T-cell (primary cell): ENCODE measurements at places on chromosomes 1 and 21.

DNA sequence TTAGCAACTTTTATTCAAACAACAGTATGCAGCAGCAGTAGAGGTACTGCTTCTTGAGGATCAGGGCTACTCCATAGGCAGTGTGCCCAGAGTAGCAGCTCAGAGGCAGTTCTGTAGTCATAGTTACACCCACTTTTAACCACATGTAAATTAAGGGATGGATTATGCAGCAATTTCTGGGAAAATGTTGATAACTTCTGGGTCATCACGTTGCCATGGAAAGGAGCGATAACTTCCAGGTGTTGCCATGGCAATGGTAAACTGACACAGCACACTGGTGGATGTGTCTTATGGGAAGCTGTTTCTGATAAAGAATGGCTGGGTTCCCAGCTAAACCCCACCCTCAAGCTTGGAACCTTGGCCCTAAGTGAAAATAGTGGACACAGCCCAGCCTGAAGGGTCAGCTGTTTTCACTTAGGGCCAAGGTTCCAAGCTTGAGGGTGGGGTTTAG lies 29.0 kb upstream of the PLA2G2A start:
- H3K27me3 ChIP-seq, result peaks cover 10% of the 10 kb centered on the region
- no peak overlapping the region for H3K27ac ChIP-seq
- H3K36me3 ChIP-seq, result no peaks in the 10 kb centered on the region

- no peak for DNase-seq
- H3K27ac ChIP-seq, result no peak overlapping the region
- H3K27me3 ChIP-seq, result no peaks in the 10 kb centered on the region
- H3K4me3 ChIP-seq, result no peak overlapping the region
- no peaks in the 10 kb centered on the region for H3K4me1 ChIP-seq
These were observed 337.9 kb downstream of the TBX15 start for GRCh38 chr1:118650107-118650807.

DNA sequence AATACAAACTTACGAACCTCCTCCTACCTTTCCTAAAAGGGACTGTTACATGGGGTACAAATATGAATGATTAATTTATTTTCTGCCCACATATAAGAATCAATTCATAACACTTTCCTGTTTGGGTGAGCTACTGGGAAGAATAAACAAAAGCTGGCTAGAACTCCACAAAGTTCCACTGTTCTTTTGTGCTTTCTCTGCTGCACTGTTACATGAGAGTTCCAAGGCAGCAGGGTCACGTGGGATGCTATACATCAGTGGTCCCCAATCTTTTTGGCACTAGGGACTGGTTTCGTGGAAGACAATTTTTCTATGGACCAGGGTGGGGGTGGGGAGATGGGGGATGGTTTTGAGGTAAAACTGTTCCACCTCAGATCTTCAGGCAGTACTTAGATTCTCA lies 2.2 kb upstream of the ANGPTL7 start:
- peaks cover 56% of the 10 kb centered on the region for H3K36me3 ChIP-seq
- no peak for DNase-seq
- no peaks in the 10 kb centered on the region for H3K4me1 ChIP-seq
- H3K4me3 ChIP-seq, result no peak overlapping the region
- no peak overlapping the region for H3K27ac ChIP-seq

GRCh38 chr1:57222307-57222706 lies 201.6 kb downstream of the DAB1 start:
- H3K4me3 ChIP-seq, result no peak overlapping the region
- H3K4me1 ChIP-seq, result no peaks in the 10 kb centered on the region
- H3K36me3 ChIP-seq, result no peaks in the 10 kb centered on the region
- DNase-seq, result no peak
- H3K27ac ChIP-seq, result no peak overlapping the region

DNA sequence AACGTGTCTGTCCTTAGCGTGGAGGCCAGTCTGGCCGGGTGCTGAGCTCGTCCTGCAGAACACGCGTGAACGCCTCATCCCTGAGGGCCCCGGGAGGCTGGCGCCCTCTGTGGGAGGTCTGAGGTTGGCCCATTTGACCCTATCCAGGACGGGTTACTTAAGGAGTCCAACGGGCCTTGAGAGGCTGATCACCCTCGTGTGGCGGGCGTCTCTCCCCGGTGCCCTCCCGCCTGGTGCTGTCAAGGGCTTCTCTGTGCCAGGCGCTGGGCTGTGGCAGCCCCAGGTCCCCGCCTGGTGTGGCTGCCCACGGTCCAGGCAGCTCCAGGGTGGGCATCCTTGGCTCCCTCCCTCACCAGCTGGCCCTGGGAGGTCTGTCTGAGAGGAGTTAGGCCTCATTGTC lies 9.7 kb downstream of the SKI start:
- H3K36me3 ChIP-seq, result peaks cover 15% of the 10 kb centered on the region
- H3K27me3 ChIP-seq, result no peaks in the 10 kb centered on the region
- H3K4me1 ChIP-seq, result peaks cover 100% of the 10 kb centered on the region

DNA sequence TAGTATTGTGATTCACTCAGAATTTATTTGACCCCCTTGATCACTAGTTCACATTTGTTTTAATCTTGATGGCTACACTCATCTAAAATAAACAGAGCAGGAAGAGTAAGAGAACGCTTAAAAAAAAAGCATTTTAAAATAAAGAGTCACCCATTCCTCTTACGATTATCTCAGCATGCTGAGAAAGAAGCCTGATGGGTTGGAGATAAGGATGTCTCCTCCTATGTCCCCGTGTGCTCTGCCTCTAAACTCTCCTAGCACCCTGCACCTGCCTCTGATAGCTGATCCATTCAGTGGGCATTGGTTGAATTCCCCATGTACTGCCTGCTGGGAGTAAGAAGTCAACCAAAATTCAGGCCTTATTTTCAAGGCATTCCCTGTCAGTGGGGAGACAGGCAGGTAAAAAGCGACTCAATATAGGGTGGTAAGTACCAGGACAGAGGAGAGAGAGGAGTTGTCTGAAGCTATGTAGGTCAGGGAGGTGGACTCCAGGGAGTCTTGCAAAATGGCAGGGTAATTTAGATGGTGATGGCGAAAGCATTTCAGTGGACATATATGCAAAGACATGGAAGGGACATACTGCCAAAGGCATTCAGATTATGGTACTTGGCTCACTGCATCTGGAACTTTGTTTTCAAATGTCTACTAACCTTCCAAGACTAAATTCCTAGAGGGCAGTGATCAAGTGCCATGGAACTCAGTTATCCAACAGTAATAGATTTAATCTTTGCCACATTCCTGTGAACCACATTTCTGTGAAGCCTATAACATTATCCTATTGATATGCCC lies 18.4 kb downstream of the ELAVL4 start:
- no peak for DNase-seq
- H3K4me3 ChIP-seq, result no peak overlapping the region
- H3K36me3 ChIP-seq, result no peaks in the 10 kb centered on the region
- H3K4me1 ChIP-seq, result no peaks in the 10 kb centered on the region

DNA sequence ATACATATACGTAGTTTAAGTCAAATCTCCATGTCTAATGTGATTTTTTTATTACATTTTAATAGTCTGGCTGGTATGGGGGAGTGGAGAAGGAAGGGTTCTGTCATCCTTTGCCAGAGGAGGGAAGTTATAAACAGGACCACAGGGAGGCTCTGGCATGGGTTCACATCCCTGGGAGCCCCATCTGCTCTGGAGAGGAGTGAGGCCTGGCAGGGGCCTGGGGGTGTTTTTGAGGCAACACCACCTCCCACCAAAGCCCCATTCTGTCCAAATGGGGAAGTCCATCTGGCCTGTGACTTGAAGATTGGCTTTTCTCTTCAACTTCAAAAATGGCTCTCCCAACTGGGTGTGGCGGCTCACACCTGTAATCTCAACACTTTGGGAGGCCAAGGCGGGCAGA lies 15.8 kb downstream of the DISP3 start:
- H3K27me3 ChIP-seq, result no peaks in the 10 kb centered on the region
- H3K27ac ChIP-seq, result no peak overlapping the region
- DNase-seq, result no peak
- H3K36me3 ChIP-seq, result no peaks in the 10 kb centered on the region
- H3K4me1 ChIP-seq, result no peaks in the 10 kb centered on the region

GRCh38 chr1:234875328-234875952 lies 253.2 kb downstream of the TOMM20 start:
- no peak overlapping the region for H3K4me3 ChIP-seq
- H3K27me3 ChIP-seq, result no peaks in the 10 kb centered on the region
- DNase-seq, result no peak
- H3K27ac ChIP-seq, result no peak overlapping the region

DNA sequence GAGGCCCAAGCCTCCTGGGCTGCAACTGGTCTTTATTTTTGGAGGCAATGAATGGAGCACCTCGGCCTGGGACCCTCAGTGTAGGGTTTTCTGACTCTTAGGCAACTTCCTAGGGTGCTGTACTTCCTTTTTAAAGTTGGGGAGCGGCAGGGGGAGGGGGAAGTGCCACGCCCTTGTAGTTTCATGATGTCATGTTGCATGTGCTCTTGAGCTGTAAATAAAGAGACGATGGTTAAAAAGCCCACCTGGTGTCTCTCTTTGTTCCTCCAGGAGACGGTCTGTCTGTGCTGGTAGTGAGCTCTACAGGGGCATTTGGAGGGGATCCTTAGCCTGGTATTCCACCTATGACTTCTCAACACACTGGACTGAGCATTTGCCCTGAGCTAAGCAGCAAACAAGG lies 10.3 kb upstream of the AGTRAP start:
- H3K27me3 ChIP-seq, result no peaks in the 10 kb centered on the region
- peaks cover 33% of the 10 kb centered on the region for H3K4me1 ChIP-seq
- DNase-seq, result no peak
- H3K36me3 ChIP-seq, result no peaks in the 10 kb centered on the region
- H3K27ac ChIP-seq, result no peak overlapping the region

- H3K27ac ChIP-seq, result no peak overlapping the region
- no peak overlapping the region for H3K4me3 ChIP-seq
- H3K27me3 ChIP-seq, result no peaks in the 10 kb centered on the region
- no peaks in the 10 kb centered on the region for H3K4me1 ChIP-seq
These were observed 17.3 kb upstream of the ADARB1 start for GRCh38 chr21:45056917-45057560.

- H3K36me3 ChIP-seq, result no peaks in the 10 kb centered on the region
- H3K27me3 ChIP-seq, result no peaks in the 10 kb centered on the region
- H3K4me3 ChIP-seq, result no peak overlapping the region
These were observed 373.7 kb downstream of the SRGAP2C start for GRCh38 chr1:121558514-121558913.

DNA sequence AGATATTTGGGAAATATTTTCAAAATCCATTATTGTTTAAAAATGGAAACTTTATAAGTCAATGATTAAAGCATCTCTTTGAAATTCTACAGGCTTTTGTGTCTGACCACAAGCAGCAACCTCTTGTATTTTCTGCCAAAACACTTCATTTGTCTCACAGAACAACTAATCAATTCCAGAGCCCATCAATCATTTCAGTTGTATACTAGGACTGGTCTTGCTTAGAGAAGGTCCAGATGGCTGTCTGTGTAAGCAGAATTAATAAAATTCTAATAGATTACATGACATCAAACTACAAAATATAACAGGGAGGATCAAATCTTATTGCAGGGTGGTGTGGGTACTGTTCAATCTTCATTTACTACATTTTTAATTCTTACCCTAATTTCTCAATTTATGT lies 76.4 kb downstream of the ACBD6 start:
- no peak overlapping the region for H3K27ac ChIP-seq
- no peaks in the 10 kb centered on the region for H3K36me3 ChIP-seq
- H3K4me1 ChIP-seq, result no peaks in the 10 kb centered on the region
- DNase-seq, result no peak
- H3K27me3 ChIP-seq, result no peaks in the 10 kb centered on the region

- no peak for DNase-seq
- H3K27ac ChIP-seq, result no peak overlapping the region
- H3K4me3 ChIP-seq, result no peak overlapping the region
These were observed 25.4 kb downstream of the UMODL1 start for GRCh38 chr21:42096566-42096965.

DNA sequence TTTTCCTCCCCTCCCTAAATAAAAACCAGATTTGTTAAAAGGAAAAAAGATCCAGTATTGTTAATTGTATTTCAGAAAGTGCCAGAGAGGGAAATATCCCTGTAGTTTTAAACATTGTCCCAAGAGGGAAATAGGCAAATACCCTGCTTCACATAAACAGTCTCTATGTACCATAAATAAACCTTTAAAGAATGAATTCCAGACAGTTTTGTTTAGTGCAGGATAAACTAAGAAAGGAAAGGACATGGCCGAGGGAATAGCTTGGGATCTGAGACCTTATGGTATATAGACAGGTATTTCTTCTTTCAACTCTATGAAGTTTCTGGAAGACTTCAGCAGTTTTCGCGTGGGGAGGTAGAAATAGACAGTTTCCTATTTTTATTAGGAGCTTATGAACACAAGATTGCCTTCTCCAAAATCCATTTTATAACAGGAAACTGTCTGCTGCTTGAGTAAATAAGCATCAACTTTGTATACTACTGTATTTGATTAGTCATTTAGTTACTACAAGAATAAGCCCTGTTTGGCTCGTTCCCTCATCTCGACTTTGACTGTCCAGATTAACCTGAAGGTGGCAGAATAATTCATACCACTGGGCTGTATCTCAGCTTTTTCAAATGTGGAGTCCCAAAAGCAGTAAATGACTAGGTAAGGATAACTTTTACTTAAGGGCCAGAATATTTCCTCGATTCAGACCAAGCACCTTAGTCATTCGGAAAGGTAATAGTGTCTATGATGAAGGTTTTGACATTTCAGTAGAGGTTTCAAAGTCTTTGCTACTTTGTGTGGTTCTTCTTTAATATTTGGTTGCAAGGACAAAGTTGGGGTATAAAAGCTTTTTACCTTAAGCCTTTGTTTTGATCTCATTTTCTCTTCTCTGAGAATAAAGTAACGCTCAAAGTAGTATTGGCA lies 177.5 kb downstream of the VPS13D start:
- H3K27me3 ChIP-seq, result no peaks in the 10 kb centered on the region
- peaks cover 4% of the 10 kb centered on the region for H3K4me1 ChIP-seq
- no peak overlapping the region for H3K27ac ChIP-seq
- DNase-seq, result no peak

- H3K27ac ChIP-seq, result no peak overlapping the region
- DNase-seq, result no peak
- no peak overlapping the region for H3K4me3 ChIP-seq
- peaks cover 3% of the 10 kb centered on the region for H3K27me3 ChIP-seq
These were observed 85.1 kb downstream of the BCAR3 start for GRCh38 chr1:93596329-93597089.

GRCh38 chr1:198258491-198258890 lies 101.7 kb downstream of the NEK7 start:
- DNase-seq, result no peak
- no peak overlapping the region for H3K4me3 ChIP-seq
- H3K27ac ChIP-seq, result no peak overlapping the region
- H3K4me1 ChIP-seq, result peaks cover 2% of the 10 kb centered on the region
- no peaks in the 10 kb centered on the region for H3K27me3 ChIP-seq
- H3K36me3 ChIP-seq, result peaks cover 2% of the 10 kb centered on the region

DNA sequence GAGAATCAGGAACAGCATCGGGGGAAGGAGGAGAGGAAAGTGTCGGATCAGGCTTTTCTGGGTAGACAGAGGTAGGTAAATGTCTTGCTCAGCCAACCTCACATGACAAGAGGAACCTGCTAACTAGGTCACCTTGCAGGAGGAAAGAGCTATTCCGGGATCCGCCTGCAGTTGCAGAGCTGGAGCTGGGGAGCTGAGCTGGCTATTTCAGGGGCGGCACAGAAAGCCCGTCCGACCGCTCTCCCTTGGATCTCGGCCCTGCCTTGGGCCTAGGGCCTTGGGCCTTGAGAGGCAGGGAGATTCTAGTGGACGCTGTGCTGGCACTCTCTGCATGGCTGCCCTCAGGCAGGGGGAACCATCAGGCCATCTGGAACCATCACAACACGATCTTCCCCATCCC lies 56.5 kb upstream of the CTPS1 start:
- H3K4me3 ChIP-seq, result no peak overlapping the region
- no peak for DNase-seq
- no peaks in the 10 kb centered on the region for H3K36me3 ChIP-seq
- H3K27me3 ChIP-seq, result peaks cover 7% of the 10 kb centered on the region
- no peaks in the 10 kb centered on the region for H3K4me1 ChIP-seq
